ENCODE measurements at places on chromosomes 1 and 21. TPM values are rescaled to one million over a fixed set of nuclear protein-coding genes. Genes with fewer than 3 reads are reported as not detected.

DNA sequence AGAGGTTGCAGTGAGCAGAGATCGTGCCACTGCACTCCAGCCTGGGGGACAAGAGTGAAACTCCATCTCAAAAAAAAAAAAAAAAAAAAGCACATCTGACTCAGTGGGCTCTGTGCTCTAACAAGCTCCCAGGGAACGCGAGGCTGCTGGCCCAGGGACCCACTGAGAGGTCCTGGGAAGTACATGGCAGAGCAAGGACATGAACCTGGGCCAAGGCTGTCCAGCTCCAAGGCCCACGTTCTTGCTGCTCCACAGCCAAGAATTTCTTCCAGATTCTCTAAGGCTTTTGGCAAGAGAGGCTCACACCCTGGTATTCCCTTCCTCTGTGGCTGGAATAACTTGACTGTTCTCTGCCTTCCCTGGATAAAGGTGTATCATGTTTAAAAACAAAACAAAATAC, 15.4 kb upstream of the AGTRAP start:
- DNase-seq = no peak

GRCh38 chr1:178634445-178634844, 90.6 kb upstream of the RALGPS2 start:
- DNase-seq = no peak

- DNase-seq = no peak
These were observed 5.2 kb downstream of the NCF2 start for GRCh38 chr1:183585038-183585437.

- DNase-seq = no peak
These were observed 574.7 kb upstream of the ADGRL2 start for GRCh38 chr1:81225789-81226602.

GRCh38 chr1:176790786-176791185, 327.8 kb downstream of the PAPPA2 start:
- DNase-seq = no peak

DNA sequence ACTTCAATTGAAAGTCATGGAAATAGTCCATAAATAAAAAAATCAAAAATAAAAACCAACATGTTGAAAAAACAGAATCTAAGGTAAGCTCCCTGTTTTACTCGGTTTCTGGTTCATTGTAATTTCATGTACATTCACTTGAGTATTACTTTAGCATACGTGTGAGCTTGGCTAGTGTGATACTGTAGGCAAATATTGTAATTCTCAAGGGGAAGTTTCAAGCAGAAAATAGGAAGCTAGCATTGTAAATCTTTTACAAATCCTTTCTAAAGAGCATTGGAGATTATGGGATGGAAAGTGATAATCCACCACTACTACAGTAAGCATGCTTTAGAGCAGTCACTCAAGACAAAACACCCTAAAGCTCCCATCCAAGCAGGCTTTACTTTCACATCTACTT, 3.3 kb upstream of the LPAR3 start:
- no peak for DNase-seq

DNA sequence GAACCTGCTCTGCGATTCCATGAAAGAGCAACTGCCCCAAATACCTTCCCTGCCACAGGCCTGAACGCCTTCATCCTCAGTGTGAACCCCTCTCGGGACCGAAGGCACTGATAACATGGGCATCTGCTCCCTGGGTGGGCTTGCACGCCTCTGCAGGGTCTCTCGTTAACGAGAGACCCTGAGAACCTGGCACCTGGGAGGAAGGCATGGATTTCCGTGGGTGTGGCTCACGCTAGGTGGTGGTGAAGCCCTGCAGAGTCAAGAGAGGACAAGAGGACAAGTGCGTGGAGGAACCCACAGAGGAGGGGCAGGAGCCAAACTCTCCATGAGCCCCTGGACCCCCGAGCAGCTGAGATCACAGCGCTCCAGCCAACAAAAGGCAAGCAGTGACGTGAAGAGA, 26.8 kb upstream of the COL6A2 start:
- DNase-seq = no peak

GRCh38 chr21:33893917-33894316, 21.7 kb downstream of the ATP5PO start:
- DNase-seq = no peak

DNA sequence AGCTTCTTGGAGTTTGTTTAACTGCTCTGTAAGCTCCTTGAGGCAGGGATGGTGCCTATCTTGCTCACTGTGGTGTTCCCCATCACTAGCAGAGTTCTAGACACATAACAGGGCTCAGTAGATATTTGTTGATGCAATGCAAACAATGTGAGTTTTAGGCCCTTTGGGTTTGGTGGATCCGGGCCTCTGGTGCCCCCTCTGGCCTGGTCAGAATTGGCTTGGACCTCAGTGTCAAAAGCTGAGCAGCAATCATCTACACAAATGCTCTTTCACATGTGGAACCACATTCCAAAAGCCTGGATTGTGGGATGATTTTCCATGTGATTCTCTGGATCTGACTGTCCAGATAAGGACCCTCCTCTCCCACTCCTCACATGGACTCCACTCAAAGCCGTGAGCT, 53.4 kb upstream of the BCAR3 start:
- no peak for DNase-seq

GRCh38 chr1:2121101-2121691, 71.0 kb downstream of the PRKCZ start:
- DNase-seq = no peak

GRCh38 chr1:63935143-63935542, 161.3 kb downstream of the ROR1 start:
- DNase-seq = no peak

- DNase-seq = no peak
These were observed 28.1 kb upstream of the RNF19B start for GRCh38 chr1:32992489-32993323.

- DNase-seq = no peak
These were observed 77.2 kb downstream of the IVNS1ABP start for GRCh38 chr1:185239861-185240260.

DNA sequence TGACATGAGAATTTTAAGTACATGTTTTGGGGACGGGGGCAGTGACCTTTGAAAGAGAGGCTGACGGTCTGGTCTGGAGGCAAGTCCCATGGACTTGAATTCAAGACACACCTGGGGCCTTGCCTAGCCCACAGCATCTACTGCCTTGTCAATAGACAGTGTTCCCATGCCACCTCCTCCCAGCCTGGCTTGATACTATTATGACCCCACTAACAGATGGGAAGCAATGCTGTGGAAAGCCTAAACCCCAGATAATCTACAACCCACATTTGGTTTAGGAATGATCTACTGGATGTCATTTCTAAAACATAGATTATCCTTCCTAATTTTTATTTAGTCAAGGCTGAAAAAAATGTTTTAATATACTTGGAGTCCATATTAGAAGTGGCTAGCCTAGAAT, 17.8 kb upstream of the NFASC start:
- no peak for DNase-seq

- DNase-seq = no peak
These were observed 2.2 kb upstream of the TOR1AIP2 start for GRCh38 chr1:179879797-179880196.

DNA sequence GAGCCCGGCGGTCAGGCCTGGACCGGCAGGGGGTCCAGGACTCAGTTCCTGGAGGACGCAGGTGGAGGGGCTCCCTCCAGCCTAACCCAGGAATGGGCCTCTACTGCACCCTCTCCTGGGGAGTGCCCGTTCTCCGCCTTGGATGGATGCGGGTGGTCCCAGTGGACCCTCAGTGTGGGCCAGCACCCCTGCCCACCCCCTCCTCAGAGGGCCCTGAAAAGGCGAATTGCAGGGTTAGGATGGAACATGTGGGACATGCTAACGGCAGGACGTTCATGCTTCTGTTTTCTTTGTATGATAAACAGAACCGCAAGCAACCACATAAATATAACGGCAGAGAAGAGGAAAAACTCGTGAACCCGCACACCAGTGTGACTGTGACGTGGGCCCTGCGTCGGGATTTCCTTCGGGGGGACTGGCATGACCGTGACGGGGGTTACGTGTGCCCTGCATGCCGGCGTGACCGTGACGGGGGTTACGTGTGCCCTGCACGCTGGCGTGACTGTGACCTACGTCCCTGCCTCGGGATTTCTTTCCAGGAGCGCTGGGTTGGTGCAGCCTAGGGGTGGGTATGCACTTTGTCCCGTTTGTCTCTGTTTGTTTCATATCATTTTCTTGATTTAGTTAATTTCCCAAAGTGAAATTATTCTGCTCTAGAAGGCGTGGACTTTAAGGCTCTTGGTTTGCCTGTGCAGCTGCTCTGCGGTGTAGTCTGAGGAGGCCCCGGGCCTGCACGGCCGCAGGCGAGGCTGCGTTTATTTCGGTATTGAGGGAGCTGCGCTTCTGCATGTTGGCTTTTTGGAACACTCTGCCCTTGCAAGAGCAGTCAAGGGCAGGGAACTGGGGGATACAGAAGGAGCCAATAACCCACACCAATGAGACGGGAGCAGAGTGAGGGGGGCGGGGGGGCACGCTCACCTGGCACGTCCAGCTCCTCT, 3.1 kb downstream of the FTCD start:
- DNase-seq = no peak

- DNase-seq = no peak
These were observed 185.5 kb upstream of the NFIA start for GRCh38 chr1:60896701-60897363.

DNA sequence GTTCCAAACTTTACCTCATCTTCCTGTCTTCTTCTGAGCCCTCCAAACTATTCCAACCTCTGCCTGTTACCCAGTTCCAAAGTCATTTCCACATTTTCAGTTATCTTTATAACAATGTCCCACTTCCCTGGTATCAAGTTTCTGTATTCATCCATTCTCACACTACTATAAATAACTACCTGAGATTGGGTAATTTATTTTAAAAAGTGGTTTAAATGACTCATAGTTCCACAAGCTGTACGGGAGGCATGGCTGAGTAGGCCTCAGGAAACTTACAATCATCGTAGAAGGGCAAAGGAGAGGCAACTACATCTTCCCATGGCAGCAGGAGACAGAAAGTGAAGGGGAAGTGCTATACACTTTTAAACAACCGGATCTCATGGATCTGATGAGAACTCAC, 428.5 kb upstream of the RGS18 start:
- no peak for DNase-seq

GRCh38 chr1:9035226-9035625, 9.0 kb upstream of the SLC2A7 start:
- no peak for DNase-seq

GRCh38 chr1:54614024-54614423, 9.3 kb downstream of the FAM151A start:
- DNase-seq = no peak

DNA sequence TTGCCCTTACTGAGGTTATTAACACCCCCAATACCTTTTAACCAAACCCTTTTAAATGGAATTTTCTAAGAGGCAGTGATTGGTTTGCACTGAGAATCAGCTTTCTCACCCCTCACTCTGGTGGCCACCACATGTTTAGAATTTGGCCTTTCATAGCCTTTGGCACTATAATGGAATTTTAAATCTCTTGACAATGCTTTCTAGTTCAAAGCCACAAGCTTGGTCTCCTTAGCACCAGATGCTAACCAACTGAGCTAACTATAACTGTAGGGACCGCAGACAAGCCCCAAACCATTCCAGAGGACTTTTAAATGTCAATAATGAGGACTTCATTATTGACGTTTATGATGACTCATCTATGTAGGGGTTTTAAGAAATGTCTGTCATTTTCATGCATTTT, 238.7 kb upstream of the SNX7 start:
- DNase-seq = no peak

DNA sequence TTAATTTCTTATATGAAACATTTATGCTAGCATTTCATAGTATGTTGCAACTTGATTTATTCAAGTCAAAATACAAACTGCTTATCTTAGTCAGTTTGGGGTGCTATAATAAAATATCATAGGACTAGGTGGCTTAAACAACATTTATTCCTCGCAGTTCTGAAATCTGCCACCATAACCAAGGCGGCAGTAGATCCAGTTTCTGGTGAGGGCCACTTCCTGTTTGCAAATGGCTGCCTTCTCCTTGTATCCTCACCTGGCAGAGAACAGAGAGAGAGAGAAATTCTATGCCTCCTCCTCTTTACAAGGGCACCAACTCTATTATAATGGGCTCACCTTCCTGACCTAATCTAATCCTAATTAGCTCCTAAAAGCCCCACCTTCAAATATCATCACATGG, 76.1 kb upstream of the RGS2 start:
- DNase-seq = no peak

VSIG8 gene
- not detected for total RNA-seq

SPRR2B gene
- total RNA-seq = not detected

FALEC gene
- total RNA-seq = 0.41 TPM
